MV-4-11 (cell line): ENCODE measurements at places on chromosomes 2 and 18.

DNA sequence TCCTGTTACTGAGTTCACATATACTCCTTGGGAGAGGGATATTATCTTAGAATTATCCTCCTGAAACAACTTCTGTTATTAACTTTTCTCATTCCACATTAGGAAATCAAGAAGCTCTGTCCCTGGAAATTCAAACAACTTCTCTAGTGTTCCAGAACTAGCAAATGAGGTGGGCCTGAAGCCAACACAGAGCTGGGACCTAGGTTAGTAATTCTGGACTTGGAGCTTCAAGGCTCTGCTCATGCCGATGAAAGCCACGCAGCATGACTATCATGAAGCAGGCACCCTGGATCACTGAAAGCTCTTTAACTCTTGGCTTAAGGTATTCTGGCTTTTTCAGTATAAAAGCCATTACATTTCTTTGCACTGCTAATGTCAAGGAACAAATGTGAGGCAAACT lies 242.7 kb downstream of the TGIF1 start:
- DNase-seq, result no peak

DNA sequence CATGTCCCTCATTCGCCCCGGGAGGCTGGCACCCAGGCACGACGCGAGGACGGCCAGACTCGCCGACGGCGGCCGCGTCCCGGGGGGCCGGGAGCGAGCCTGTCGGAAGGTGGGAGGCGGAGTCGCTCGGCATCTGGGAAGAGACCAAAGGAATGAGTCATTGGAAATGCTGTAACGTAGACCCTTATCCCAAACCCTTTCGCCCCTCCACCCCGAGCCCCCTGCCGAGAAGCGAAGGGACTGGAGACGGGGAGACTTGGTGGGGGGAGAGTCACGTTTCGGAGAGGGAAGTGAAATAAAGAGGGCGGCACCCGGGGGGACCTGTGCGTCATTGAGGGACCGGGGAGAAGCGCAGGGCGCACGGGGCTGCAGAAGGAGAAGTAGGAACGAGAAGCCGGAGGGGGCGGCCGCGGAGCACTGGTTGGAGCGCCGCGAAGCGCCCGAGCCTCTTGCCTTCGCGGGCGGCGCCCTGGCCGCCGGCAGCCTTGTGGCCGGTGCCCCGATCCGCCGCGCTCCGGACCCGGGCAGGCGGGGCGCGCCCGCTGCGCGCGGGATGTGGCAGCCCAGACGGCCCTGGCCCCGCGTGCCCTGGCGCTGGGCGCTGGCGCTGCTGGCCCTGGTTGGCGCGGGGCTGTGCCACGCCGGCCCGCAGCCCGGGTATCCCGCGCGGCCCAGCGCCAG lies at the start of gene EMILIN2:
TSS of gene EMILIN2 (plus strand) at position 371 of the 681 bp plus-strand sequence. CDS start at position 554, 183 bp downstream.
- DNase-seq, result no peak

- DNase-seq, result peak; percentile 14
Observed at GRCh38 chr18:48330016-48330991, 78.9 kb downstream of the ZBTB7C start.

- DNase-seq, result no peak
Observed at GRCh38 chr2:229930656-229931055, 8.4 kb downstream of the FBXO36 start.

GRCh38 chr2:8558096-8558495 lies 123.8 kb upstream of the ID2 start:
- DNase-seq, result no peak

DNA sequence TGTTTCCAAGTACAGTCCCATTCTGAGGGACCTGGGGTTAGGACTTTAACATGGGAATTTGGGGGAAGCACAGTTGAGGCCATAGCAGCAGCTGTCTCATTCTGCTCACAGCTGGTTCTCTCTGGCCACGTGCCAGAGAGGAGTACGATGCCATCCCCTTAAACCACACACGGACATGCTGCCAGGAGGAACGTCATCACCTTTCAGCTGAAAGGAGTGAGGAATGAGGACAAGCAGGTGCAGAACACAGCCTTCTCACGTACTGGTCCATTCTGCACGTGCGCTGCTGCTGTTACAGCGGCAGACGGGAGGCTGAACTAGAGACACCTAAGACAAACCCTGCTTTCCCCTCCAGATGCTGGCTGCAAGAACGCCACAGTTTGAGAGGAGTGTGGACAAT lies 33.5 kb downstream of the ODC1 start:
- no peak for DNase-seq

GRCh38 chr2:50991602-50992001 lies 40.3 kb downstream of the NRXN1 start:
- no peak for DNase-seq

DNA sequence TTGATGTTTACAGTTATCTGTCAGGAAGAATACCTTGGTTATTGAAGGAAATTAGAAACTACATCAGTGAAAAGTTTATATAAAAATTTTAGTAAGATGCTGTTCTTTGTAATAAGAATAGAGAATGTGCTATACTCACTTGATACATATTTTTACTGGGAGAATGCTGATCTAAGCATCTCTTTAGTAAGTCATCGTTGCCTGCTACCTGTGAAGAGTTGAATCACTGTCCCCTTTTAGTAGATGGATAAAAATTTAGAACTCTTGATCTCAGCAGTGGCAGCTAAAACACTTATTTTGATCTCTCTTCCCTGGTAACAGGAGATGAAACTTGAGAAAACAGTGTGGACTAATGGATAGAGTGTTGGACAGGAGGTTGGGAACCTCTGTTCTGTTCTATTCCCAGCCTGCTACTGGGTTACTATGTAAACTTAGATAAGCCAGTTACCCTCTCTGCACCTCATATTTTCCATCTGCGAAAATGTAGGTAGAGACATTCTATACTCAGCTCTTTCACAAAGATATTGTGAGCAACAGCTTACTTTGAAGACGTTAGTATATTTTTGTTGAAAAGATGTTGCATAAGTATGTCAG lies 100.3 kb downstream of the FEZ2 start:
- no peak for DNase-seq

DNA sequence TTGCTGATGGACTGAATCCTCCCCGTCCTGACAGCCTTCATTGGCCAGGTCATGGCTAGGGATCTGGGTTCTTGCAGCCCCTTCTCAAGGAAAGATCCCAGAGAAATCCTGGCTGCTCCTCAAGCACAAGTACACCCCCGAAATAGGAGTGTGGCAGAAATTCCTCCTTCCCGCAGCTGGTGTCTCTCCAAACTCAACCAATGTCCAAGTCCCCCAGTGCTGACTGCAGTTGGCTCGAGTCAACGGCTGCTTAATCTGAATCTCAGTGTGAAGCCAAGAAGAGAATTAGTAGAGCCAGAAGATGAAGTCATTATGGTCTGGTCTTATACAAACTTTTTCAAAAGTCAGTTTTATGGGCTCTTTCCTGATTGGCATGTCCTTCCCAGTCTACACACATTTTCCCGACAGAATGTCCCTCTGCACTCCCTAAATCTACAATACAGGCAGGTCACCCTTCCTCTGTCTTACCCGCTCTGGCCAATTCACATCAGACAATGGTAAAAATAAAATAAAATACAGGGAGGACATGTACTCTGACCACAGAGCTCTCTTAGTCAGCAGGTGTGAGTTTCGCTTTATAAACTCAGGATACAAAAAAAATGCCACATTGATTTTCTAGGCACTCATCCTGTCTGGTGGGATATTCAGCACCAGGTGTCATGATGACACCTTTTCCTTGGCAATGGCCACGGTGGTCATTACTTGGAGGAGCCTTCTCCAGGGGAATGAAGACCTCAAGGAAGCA lies 76.9 kb upstream of the PAPOLG start:
- no peak for DNase-seq

GRCh38 chr2:50614056-50614455 lies 417.9 kb downstream of the NRXN1 start:
- no peak for DNase-seq

- no peak for DNase-seq
Observed at GRCh38 chr2:197972061-197972460, 167.7 kb downstream of the PLCL1 start.

DNA sequence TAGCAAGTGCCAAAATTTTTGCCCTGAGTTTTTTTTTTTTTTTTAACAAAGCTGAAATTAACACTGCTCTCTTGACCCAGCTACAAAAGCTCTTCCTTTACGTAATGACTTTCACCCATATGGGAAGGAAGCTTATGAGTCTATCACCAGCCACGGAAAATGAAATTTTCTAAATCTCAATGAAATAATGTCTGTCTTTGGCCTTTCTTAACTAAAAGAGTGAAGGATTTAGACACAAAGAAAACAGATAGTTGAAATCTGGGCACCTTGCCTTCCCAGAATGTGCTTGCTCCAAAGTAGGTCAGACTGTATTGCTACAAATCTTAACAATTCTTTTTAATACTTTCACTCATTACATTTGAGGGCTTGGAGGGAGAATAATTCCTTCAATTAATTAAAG lies 180.8 kb upstream of the MGAT5 start:
- DNase-seq, result peak; percentile 21

- DNase-seq, result no peak
Observed at GRCh38 chr18:75846321-75846720, 418.8 kb upstream of the SMIM21 start.

DNA sequence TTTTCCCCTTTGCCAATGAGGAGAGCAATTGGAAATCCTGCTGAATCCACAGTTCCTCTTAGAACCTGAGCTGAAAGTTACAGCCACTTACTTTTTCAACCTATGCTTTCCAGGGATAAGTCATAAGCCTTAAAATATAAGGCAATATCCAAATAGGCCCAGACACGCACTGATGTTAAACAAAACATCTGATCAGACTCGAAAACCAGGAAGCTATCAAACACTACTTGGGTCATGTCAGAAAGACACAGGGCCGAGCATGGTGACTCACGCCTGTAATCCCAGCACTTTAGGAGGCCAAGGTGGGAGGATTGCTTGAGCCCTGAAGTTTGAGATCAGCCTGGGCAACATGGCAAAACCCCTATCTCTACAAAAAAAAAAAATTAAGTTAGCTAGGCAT lies 192.1 kb downstream of the SP3 start:
- DNase-seq, result peak; percentile 14

DNA sequence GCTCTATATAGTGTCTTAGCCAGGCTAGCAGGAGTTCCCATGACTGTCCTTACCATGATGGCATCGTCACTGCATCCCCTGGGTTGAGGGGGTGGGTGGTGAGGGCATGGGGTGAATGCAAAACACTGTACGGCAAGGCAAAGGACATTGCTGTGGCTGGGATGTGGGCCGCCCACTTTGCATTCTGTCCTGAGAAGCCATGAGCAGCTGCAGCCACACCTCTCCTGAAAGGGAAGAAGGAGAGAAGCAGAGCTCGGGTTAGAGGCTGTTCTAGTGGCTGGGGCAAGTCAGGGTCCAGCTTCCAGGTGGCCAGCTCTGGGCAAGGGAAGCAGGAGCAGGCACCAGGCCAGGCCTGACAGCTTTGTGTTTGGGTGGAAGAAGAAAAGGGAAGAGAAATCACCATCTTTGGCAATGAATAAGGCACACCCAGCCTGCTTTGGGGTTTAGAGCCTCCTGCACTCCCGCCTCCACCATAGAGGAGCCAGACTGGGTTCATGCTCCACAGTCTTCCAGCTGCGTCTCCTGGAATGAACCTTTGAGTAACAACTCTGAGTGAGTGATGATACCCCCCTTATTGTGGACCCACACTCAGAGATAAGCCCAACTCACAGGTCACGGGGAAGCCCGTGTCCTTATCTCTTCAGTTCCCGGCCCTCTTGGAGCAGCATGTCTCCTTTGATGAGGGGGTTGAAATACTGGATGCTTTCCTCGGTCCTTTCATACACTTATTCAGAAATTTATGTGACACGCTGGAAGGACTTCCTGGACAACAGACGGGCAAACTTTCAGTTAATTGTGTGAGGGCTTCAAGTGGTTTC lies 63.4 kb downstream of the INPP4A start:
- DNase-seq, result peak; percentile 85

DNA sequence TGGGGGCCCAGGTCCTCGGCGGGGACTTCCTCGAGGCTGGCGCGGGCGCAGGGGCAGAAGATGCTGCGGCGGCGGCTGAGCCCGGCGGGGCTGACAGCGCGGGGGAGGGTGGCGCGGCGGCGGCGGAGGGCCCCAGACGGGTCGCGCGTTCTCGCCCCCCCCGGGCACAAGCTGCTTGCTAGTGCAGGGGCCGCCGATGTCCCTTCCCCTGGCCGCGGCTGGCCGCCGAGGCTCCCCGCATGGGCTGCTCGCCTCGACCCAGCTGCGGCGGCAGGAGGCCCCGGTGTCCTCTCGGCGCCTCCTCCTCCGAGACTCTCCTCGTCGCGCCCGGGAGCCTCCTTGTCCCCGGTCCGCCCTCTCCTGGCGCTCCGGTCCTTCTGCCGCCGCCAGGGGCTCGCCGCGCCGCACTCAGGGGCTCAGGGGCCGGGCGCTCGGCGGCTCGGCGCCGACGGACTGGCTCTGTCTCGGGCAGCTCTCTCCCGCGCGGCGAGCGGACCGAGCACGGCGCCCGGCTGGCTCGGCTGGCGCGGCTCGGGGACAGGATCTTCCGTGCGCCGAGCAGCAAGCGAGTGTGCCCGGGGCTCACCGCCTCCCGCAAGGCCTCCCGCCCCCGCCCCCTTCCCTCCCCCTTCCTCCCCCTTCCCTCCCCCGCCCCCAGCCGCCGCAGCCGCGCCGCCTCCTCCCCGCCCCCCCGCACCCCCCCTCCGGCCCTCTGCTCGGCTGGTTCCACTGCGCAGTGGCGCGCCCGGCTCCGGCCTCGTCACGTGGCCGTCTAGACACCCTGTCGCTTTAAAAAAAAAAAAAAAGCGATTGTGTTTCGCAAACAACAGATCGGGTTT lies 902 bp upstream of the SMAD7 start:
- DNase-seq, result peak; percentile 89

GRCh38 chr2:9347411-9347881 lies 75.9 kb downstream of the ITGB1BP1 start:
- peak; percentile 36 for DNase-seq

DNA sequence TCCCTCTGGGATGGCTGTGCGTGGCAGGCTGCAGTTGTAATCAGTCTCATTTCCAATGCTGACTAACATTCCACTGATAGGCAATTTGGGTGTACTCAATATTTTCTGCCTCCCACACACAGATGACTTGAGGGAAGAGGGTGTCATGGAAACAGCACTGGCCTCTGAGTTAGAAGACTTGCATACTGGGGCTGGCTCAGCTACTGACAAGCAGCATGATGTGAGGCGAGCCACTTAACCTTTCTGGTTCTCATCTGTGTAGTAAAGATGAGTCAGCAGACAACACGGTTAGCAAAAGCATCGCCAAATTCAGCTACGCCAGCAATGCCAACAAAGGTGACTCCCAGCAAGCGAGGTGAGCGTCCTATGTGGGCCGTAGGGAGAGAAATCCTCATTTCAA lies 73.5 kb downstream of the COLEC12 start:
- DNase-seq, result no peak

DNA sequence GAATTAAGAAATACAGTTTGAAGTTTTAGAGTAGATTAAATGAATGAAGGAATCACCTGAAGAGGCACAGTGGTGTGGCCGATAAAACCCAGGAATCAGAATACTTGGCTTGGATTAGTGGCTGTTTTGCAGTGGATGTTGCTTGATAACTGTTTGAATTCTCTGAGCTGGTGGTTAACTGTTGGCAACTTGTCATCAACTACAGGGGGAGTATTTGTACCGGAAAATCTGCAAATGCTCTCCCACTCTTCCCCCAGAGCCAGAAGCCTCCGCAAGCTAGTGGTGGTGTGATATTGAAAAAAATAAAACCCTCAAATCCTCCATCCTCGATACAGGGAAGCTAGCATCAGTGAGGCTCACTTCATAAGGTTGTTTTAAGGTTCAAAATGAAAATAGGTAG lies 326.7 kb downstream of the DPP10 start:
- DNase-seq, result no peak
